ENCODE measurements at places on chromosomes 5 and 9. TPM values are rescaled to one million over a fixed set of nuclear protein-coding genes. Genes with fewer than 3 reads are reported as not detected.

The SEMA5A gene
- 189 TPM for total RNA-seq

The SERINC5 gene
- total RNA-seq = 40.6 TPM

The SELENOP gene
- 70.3 TPM for total RNA-seq

The FOXD4L6 gene
- total RNA-seq = not detected

GRCh38 chr9:79670269-79670961 lies 98.7 kb downstream of the TLE4 start:
- no peak for DNase-seq
- H3K4me3 ChIP-seq = no peak overlapping the region
- H3K27me3 ChIP-seq = no peaks in the 10 kb centered on the region
- H3K27ac ChIP-seq = no peak overlapping the region
- peaks cover 55% of the 10 kb centered on the region for H3K4me1 ChIP-seq

- H3K4me3 ChIP-seq = no peak overlapping the region
- no peaks in the 10 kb centered on the region for H3K36me3 ChIP-seq
- no peak for DNase-seq
- H3K27me3 ChIP-seq = no peaks in the 10 kb centered on the region
- peaks cover 62% of the 10 kb centered on the region for H3K4me1 ChIP-seq
Observed at GRCh38 chr5:61347080-61347479, 15.0 kb downstream of the ZSWIM6 start.

DNA sequence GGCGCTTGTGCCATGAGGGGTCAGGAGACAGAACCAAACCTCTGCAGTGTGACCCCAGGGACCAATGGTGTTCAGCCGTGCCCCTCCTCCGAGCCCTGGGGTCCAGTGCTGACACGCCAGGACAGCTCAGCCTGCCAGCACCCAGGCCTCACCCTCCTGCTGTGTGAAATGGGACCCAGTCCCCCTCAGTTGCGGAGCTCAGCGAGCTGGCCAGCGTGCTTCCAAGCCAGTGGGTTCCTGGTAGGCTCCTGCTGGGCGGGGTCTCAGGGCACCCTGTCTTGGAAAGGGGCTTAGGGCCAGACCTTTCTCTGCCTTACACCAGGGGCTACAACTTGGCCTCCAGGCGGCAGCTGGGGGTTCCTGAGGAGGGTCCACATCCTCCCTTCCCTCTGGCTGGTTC lies 4.4 kb downstream of the RNF44 start:
- no peak for DNase-seq
- H3K4me1 ChIP-seq = peaks cover 40% of the 10 kb centered on the region
- H3K27me3 ChIP-seq = no peaks in the 10 kb centered on the region
- no peak overlapping the region for H3K4me3 ChIP-seq
- H3K36me3 ChIP-seq = peaks cover 13% of the 10 kb centered on the region
- H3K27ac ChIP-seq = no peak overlapping the region

- H3K27me3 ChIP-seq = peaks cover 18% of the 10 kb centered on the region
- peaks cover 13% of the 10 kb centered on the region for H3K4me1 ChIP-seq
- no peaks in the 10 kb centered on the region for H3K36me3 ChIP-seq
- DNase-seq = no peak
- H3K27ac ChIP-seq = no peak overlapping the region
- no peak overlapping the region for H3K4me3 ChIP-seq
Observed at GRCh38 chr5:36502608-36503007, 103.8 kb upstream of the SLC1A3 start.

- peaks cover 7% of the 10 kb centered on the region for H3K4me1 ChIP-seq
- DNase-seq = no peak
- no peak overlapping the region for H3K4me3 ChIP-seq
- H3K27ac ChIP-seq = no peak overlapping the region
- peaks cover 13% of the 10 kb centered on the region for H3K36me3 ChIP-seq
Observed at GRCh38 chr9:126989847-126990842, 75.6 kb downstream of the RALGPS1 start.

- DNase-seq = no peak
- peaks cover 43% of the 10 kb centered on the region for H3K4me1 ChIP-seq
- no peak overlapping the region for H3K27ac ChIP-seq
Observed at GRCh38 chr9:134399435-134400056, 73.3 kb downstream of the RXRA start.

- no peaks in the 10 kb centered on the region for H3K27me3 ChIP-seq
- DNase-seq = no peak
- no peak overlapping the region for H3K27ac ChIP-seq
- no peak overlapping the region for H3K4me3 ChIP-seq
Observed at GRCh38 chr5:158419186-158419585, 560.2 kb upstream of the CLINT1 start.

DNA sequence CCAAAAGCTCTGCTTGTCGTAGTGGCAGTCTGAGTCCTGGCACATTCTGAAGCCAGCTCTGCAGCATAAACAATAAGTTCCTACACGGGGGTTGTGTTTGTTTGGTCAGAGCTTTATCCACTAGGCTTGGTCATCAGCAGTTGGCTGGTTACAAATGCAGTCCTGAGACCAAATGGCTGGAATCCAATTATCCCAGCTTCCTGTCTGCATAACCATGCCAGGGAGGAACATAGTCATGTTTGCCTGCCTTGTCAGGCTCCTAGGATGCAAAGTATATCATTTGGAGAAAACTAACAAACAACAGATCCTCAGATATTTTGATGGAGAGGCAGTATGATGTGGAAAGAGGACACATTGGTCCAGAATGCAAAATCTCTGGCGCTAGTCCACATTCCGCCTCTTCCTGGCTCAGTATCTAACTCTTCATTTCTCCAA lies 85.8 kb downstream of the FBXO38 start:
- no peaks in the 10 kb centered on the region for H3K36me3 ChIP-seq
- DNase-seq = no peak
- no peak overlapping the region for H3K4me3 ChIP-seq
- H3K4me1 ChIP-seq = peaks cover 20% of the 10 kb centered on the region

DNA sequence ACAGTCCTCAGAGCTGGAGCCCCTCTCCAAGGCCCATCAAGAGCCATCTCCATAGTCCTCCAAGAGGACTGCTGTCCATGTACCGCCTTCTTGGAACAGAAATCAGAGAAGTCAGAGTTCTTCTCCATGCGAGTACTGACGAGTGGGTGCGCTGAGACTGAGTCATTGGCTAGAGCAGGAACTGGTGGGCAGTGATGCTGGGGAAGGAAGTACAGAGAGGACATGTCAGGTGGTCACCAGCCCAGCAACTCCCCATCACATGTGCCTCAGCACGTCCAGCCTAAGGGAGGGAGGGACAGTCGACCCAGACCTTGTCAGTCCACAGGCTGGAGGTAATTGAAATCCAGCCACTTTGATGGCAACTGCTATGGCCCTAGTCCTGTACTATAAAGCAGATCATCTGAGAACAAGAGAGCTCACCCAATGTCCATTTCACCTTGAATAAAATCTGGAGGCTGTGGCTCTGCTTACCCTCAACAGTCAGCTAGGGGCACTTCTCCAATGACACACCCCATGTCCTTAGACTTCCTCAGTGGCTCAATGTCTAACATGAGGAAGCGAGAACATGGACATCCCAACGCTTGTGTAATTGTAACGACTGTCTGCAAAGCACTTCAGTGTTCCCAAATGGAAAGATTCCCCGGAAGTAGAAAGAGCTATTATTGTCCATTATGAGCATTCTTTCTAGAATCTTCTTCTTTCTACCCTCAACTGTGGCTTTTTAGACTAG lies 15.0 kb upstream of the FBP1 start:
- H3K4me3 ChIP-seq = no peak overlapping the region
- DNase-seq = no peak
- H3K27me3 ChIP-seq = peaks cover 11% of the 10 kb centered on the region
- no peak overlapping the region for H3K27ac ChIP-seq
- H3K4me1 ChIP-seq = peaks cover 10% of the 10 kb centered on the region

- H3K4me1 ChIP-seq = peaks cover 4% of the 10 kb centered on the region
- no peak overlapping the region for H3K27ac ChIP-seq
- peaks cover 77% of the 10 kb centered on the region for H3K36me3 ChIP-seq
- no peak overlapping the region for H3K4me3 ChIP-seq
Observed at GRCh38 chr5:109852371-109853155, 162.8 kb downstream of the MAN2A1 start.

- no peaks in the 10 kb centered on the region for H3K27me3 ChIP-seq
- no peaks in the 10 kb centered on the region for H3K4me1 ChIP-seq
- DNase-seq = no peak
- H3K27ac ChIP-seq = no peak overlapping the region
- no peak overlapping the region for H3K4me3 ChIP-seq
Observed at GRCh38 chr5:1268666-1269065, 26.2 kb downstream of the TERT start.

GRCh38 chr9:7859701-7860334 lies 60.2 kb upstream of the DMAC1 start:
- no peak overlapping the region for H3K4me3 ChIP-seq
- no peaks in the 10 kb centered on the region for H3K4me1 ChIP-seq
- no peak overlapping the region for H3K27ac ChIP-seq
- DNase-seq = no peak
- no peaks in the 10 kb centered on the region for H3K27me3 ChIP-seq

DNA sequence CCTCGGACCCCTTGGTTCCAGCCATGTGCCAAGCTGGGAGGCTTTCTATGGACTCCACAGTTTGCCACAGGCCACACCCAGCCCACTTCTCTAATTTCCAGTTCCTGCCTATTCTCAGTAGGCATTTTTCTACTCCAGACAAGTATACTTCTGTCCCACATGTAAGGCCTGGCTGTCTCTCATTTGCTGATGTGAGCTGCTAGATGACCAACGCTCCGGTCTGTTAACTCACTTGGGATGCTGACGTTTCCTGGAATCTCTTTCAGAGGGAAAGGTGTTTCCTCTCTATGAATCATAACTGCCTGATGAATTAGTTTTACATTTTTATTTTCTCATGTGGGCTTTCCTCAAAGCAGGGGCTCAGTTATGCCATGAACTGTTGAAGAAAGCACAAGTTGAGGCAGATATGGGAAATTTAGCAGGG lies 36.3 kb downstream of the ERGIC1 start:
- H3K27me3 ChIP-seq = no peaks in the 10 kb centered on the region
- no peak for DNase-seq
- H3K4me3 ChIP-seq = no peak overlapping the region
- H3K27ac ChIP-seq = no peak overlapping the region

DNA sequence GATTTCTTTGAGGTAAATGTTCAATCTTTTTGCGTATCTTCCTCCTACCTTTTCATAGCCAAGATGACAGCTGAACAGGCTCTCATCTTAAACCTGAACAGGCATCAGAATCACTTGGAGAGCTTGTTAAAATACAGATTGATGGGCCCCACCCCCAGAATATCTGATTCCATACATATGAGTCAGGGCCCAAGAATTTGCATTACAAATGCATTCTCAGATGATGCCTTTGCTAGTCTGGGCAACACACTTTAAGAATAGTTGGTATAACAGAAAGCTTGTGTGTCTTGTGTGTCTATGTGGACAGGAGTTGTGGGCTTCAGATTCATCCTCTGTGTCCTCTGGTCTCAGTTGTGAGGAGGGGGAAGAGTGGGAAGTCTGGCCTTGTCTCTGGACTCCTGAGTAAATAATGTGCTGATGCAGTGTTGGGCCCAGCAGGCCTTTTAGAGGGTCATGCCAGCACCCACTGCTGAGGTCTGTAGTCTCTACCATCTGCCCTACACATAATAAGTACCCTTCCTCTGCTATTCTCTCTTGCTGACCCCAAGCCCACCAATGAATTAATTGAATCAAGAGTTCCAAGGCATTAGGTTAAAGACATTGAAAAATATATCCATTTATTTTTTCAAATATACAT lies 43.1 kb downstream of the PTCD2 start:
- H3K4me1 ChIP-seq = peaks cover 25% of the 10 kb centered on the region
- DNase-seq = no peak
- peak overlapping the region; percentile 71 for H3K27ac ChIP-seq
- no peaks in the 10 kb centered on the region for H3K27me3 ChIP-seq

DNA sequence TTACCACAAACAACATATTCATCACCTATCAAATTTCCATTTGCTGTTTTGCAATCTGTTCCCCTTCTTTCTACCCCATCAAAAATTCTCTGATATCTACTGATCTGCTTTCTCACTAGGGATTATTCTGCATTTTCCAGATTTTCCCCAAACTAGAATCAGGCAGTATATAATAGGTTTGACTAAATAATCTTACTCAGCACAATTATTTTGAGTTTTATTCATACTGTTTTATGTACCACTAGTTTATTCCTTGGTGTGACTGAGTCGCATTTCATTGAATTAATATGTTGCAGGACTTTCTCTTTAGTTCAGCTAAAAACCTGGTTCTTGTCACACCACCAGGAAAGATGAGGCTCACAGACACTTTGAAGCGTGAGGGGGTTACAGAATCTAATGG lies 131.4 kb downstream of the CYLC2 start:
- DNase-seq = no peak
- no peak overlapping the region for H3K27ac ChIP-seq
- H3K4me1 ChIP-seq = no peaks in the 10 kb centered on the region
- no peaks in the 10 kb centered on the region for H3K36me3 ChIP-seq

DNA sequence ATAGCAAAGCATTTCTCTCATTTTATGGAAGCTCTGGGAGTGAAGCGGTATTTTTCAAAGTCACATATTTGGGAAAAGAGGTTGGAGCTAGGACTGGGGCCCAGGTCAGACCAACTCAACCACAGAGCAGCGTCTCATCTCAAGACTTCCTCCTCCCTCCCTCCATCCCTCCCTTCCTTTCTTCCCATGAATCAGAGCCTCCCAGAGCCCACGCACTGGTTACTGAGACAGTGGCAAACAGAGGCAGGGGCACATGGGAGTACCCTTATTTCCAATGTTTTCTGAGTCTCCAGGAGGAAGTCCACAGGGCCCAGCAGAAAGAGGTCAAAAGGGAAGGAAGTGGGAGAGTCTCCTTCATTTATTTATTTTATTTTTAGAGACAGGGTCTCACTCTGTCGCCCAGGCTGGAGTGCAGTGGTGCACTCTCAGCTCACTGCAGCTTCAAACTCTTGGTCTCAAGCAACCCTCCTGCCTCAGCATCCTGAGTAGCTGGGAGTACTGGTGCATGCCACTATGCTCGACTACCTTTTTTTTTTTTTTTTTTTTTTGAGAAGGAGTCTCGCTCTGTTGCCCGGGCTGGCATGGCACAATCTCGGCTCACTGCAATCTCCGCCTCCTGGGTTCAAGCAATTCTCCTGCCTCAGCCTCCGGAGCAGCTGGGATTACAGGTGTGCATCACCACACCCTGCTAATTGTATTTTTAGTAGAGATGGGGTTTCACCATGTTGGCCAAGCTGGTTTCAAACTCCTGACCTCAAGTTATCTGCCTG lies 52.5 kb upstream of the CDKN2AIPNL start:
- no peak overlapping the region for H3K4me3 ChIP-seq
- peaks cover 27% of the 10 kb centered on the region for H3K4me1 ChIP-seq
- no peak overlapping the region for H3K27ac ChIP-seq
- no peaks in the 10 kb centered on the region for H3K27me3 ChIP-seq
- no peaks in the 10 kb centered on the region for H3K36me3 ChIP-seq
- no peak for DNase-seq

DNA sequence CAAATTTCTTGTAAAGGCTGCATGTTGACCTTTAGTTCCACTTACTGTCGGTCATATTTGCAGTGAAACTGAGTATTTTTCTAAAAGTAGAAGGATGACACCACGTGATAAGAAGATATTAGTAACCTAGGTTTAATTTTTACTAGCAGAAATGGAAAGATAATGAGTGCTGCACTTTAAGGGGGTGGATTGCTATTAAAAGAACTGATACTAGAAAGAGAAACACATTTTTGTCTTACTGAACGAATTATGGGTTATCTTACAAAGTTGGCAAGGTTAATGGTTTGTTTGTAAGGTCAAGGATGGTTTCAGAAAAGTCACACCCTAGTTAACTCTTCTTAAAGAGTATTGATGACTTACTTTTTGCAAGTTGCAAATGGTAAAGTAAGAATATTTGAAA lies 2.4 kb downstream of the MACIR start:
- peak overlapping the region; percentile 8 for H3K4me3 ChIP-seq
- no peaks in the 10 kb centered on the region for H3K36me3 ChIP-seq
- no peak overlapping the region for H3K27ac ChIP-seq
- no peaks in the 10 kb centered on the region for H3K27me3 ChIP-seq

- no peaks in the 10 kb centered on the region for H3K36me3 ChIP-seq
- H3K27ac ChIP-seq = peak within 1 kb of the TSS; percentile 92
- no peaks in the 10 kb centered on the region for H3K27me3 ChIP-seq
- DNase-seq = peak; percentile 92
Observed at GRCh38 chr9:5450359-5451091, at the start of gene CD274. Gene CD274, plus strand, starts transcription at chr9:5450542. Its CDS starts 5,572 bp downstream, at chr9:5456114.
